ENCODE measurements at places on chromosomes 2 and 18.

DNA sequence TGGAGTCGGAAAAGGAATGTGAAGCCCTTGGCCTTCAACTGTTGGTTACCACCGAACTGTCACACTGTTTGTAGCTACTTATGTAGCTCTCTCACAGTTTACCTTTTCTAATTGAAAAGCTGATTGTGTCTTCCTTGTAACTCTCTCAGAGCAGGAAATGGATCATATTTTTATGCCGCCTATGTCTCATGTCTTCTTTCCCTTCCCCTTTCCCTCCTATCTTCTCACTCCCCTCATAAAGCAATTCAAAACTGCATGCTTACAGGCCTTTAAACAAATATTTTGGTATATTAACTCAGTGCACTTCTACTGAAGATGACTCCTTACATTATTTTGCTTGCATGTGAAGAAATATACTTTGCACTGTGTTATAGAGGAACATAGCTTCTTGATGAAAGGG lies 6.0 kb downstream of the SLC39A10 start:
- no peak for DNase-seq

- DNase-seq: no peak
Observed at GRCh38 chr18:60754413-60755009, 381.9 kb upstream of the MC4R start.

DNA sequence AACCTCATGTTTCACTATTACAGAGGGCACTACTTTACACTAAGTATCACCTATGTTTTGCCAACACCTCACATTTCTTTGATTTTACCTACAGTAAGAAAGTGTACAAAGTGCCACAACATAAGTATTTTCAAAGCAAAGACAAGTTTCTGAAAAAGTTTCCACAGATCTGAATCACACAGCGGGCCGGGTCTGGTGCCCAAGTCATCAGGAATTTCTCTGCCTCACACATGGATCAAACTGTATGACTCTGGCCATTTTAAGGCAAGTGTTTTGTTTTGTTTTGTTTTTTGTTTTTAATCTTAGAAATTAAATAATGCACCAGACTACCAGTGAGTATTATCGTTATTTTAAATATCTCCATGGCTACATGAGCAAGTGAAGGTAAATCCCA lies 73.4 kb downstream of the ZNF516 start:
- DNase-seq: no peak

DNA sequence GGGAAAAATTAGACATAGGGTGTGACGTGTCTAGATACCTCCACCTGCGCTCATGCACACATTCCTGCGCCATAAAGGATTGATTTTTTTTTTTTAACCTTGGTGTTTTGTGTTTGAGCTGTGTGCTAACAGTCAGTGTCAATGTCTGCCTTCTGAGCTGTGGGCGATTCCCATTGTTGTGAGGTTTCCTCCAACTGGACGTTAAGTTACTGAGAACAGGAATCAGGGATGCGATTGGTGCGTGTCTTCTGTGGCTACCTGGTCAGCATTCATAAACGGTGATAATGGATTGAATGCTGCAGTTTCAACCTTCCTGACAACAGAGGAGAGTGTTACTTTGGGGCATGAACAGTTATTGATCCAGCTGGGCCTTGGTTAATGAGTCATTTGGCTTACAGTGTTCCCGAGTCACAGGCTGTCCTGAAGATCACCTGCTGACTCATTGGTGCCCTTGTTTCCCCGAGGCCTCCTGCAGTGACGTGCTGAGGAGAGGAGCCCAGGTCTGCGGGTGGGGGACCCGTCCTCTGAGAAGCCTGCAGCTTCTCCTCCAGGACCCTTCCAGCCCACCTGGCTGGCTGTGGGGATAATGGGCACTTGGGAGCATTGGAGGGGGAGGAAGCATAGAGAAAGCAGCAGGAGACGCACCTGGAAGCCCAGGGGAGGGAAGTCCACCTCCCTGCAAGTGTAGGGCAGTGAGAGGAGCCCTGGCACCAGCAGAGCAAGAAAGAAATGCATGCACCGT lies 25.8 kb upstream of the CABYR start:
- DNase-seq: peak; percentile 22

GRCh38 chr2:55033076-55033742 lies 17.0 kb downstream of the RTN4 start:
- DNase-seq: no peak

- no peak for DNase-seq
Observed at GRCh38 chr18:37253394-37254235, 312.0 kb downstream of the CELF4 start.

- DNase-seq: no peak
Observed at GRCh38 chr18:23662309-23663263, at the start of gene ANKRD29. Gene ANKRD29, minus strand, starts transcription at chr18:23662911. Its CDS starts 181 bp downstream, at chr18:23662730.

DNA sequence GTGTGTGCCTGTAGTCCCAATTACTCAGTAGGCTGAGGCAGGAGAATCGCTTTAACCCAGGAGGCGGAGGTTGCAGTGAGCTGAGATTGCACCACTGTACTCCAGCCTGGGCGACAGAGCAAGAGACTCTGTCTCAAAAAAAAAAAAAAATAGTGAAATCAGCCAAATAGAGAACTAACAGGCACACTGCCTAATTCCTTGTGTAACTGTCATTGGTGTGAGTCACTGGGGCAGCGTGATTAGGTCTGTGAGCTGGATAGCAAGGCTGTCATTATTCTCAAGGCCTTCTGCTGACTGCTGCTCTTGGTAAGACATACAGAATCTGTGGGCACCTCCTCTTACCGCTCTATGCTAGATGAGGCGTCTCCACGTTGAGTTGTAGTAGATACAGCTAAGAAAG lies 270.3 kb downstream of the NEDD4L start:
- peak; percentile 92 for DNase-seq

All from fibroblast of upper back skin (primary cell).